Sigmoid colon (tissue), 7 donors: ENCODE measurements at places on chromosomes 12 and 14. TPM values are rescaled to one million over a fixed set of nuclear protein-coding genes. Genes with fewer than 3 reads are reported as not detected.

Gene FSCB
- not detected for total RNA-seq

Gene BCL11B
- under 0.01 TPM for total RNA-seq

Gene METTL3
- 66.4 TPM for total RNA-seq

Gene TFCP2
- 11.9 TPM for total RNA-seq

Gene SYNDIG1L
- total RNA-seq, result not detected

Gene GALNT6
- total RNA-seq, result 2.5 TPM

Gene PPM1A
- total RNA-seq, result 52.5 TPM

Gene NXPH4
- total RNA-seq, result not detected

Gene ZBTB42
- total RNA-seq, result 5.3 TPM

Gene MYH6
- total RNA-seq, result not detected

Gene MYF5
- total RNA-seq, result not detected

Gene SERPINA6
- total RNA-seq, result not detected
